ENCODE measurements at places on chromosomes 6 and 20. TPM values are rescaled to one million over a fixed set of nuclear protein-coding genes. Genes with fewer than 3 reads are reported as not detected.

Gene PRKN
- not detected for total RNA-seq

Gene SMPD2
- total RNA-seq: 12.3 TPM

Gene GSTA2
- total RNA-seq: not detected

Gene HLA-F
- 136 TPM for total RNA-seq

Gene NKX2-2
- not detected for total RNA-seq

Gene PCK1
- total RNA-seq: not detected

Gene HLA-DMA
- 11.7 TPM for total RNA-seq

Gene RUNX2
- 23.6 TPM for total RNA-seq

Gene C4B
- 3.6 TPM for total RNA-seq

Gene PLEKHG1
- 7.7 TPM for total RNA-seq

Gene NECAB3
- 17.5 TPM for total RNA-seq

Gene SLC22A3
- total RNA-seq: not detected

Gene TTPAL
- total RNA-seq: 29.5 TPM

Gene KHDRBS2
- total RNA-seq: not detected

Gene PRDM13
- total RNA-seq: not detected

Gene FKBP1C
- total RNA-seq: 1.4 TPM

Gene FAM229B
- total RNA-seq: 7.7 TPM

Gene CTSA
- 75.7 TPM for total RNA-seq

Gene THBS2
- not detected for total RNA-seq

Gene PLG
- total RNA-seq: not detected

Gene VEGFA
- 45.9 TPM for total RNA-seq

Gene FOXA2
- not detected for total RNA-seq

Gene OPRL1
- total RNA-seq: 0.19 TPM

Gene RAB23
- 4.1 TPM for total RNA-seq

Gene PDYN
- not detected for total RNA-seq

Gene ETV7
- total RNA-seq: 0.36 TPM

Gene EYS
- not detected for total RNA-seq

Gene TRIM15
- total RNA-seq: not detected

Gene VSTM2L
- not detected for total RNA-seq

Gene CLPSL1
- not detected for total RNA-seq

Gene LY6G6D
- total RNA-seq: not detected

Gene RALGAPB
- 31.4 TPM for total RNA-seq

Gene FHL5
- not detected for total RNA-seq

Gene PPP1R3D
- 5.5 TPM for total RNA-seq

Gene CFAP61
- total RNA-seq: not detected

Gene EYA2
- total RNA-seq: not detected

All from activated CD8-positive, alpha-beta memory T cell treated with anti-CD3 and anti-CD28 coated beads for 36 hours (primary cell).